Transverse colon (tissue), 4 donors: ENCODE measurements at places on chromosomes 7 and 10.

- H3K36me3 ChIP-seq = no peaks in the 10 kb centered on the region
- H3K4me1 ChIP-seq = no peaks in the 10 kb centered on the region
- no peak overlapping the region for H3K27ac ChIP-seq
- H3K4me3 ChIP-seq = no peak overlapping the region
These were observed 149.4 kb downstream of the WDR37 start for GRCh38 chr10:1205450-1206030.

- H3K36me3 ChIP-seq = no peaks in the 10 kb centered on the region
- no peak overlapping the region for H3K27ac ChIP-seq
- DNase-seq = no peak
- H3K4me1 ChIP-seq = no peaks in the 10 kb centered on the region
These were observed 46.6 kb upstream of the PHYHIPL start for GRCh38 chr10:59129867-59130266.

GRCh38 chr10:73639286-73639685, 2.0 kb downstream of the MYOZ1 start:
- no peaks in the 10 kb centered on the region for H3K36me3 ChIP-seq
- no peak for DNase-seq
- H3K4me1 ChIP-seq = no peaks in the 10 kb centered on the region
- H3K27me3 ChIP-seq = no peaks in the 10 kb centered on the region
- H3K27ac ChIP-seq = no peak overlapping the region

DNA sequence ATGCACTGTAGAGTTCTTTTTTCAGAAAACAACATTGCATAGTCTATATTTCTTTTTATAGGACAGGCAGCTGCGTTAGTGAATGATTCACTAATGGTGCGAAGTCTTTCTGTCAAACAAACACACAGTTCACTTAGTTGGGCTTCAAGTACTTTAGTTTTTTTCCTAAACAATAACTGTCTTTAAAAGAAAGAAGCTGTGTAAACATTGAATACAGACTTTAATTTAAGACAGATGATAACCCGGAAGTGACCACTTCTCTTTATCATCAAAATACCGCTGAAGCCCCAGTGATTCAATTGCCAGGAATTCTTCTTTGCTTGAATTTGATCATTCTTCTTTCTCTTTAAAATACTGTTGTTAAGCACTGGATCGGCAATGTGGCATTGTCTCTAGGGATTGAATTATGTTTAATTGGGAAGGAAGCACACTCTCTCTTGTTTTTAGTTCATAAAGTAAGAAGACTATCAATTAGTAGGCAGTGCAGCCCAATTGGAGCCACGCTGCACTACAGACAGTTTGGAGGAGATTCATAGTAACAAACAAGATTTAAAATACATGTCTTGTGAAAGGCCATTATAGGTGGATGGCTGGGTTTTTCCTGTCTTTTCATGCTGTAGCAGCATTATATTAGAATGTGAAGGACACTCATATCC, 30.4 kb downstream of the CNTNAP2 start:
- H3K27me3 ChIP-seq = no peaks in the 10 kb centered on the region
- no peak for DNase-seq
- no peak overlapping the region for H3K27ac ChIP-seq
- no peak overlapping the region for H3K4me3 ChIP-seq
- no peaks in the 10 kb centered on the region for H3K36me3 ChIP-seq
- H3K4me1 ChIP-seq = no peaks in the 10 kb centered on the region

DNA sequence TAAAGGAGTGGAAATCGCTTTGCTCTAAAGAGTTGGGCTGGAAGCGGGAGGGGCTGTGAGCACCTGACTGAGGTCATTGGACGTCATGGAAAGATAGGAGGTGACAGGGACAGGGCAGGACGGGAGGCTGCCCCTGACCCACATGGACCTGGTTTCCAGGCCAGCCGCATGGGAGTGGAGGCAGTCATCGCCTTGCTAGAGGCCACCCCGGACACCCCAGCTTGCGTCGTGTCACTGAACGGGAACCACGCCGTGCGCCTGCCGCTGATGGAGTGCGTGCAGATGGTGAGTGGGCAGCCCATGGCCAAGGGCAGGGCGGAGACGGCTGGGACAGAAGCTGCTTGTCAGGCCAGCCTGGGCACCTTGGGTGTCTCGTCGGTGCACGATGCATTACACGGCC, 41.8 kb downstream of the PFKP start:
- H3K27me3 ChIP-seq = no peaks in the 10 kb centered on the region
- H3K4me3 ChIP-seq = no peak overlapping the region
- H3K4me1 ChIP-seq = no peaks in the 10 kb centered on the region
- no peaks in the 10 kb centered on the region for H3K36me3 ChIP-seq
- no peak overlapping the region for H3K27ac ChIP-seq

GRCh38 chr7:158414002-158414401, 173.6 kb downstream of the PTPRN2 start:
- H3K4me3 ChIP-seq = no peak overlapping the region
- H3K4me1 ChIP-seq = no peaks in the 10 kb centered on the region
- H3K36me3 ChIP-seq = no peaks in the 10 kb centered on the region
- DNase-seq = no peak
- no peak overlapping the region for H3K27ac ChIP-seq

DNA sequence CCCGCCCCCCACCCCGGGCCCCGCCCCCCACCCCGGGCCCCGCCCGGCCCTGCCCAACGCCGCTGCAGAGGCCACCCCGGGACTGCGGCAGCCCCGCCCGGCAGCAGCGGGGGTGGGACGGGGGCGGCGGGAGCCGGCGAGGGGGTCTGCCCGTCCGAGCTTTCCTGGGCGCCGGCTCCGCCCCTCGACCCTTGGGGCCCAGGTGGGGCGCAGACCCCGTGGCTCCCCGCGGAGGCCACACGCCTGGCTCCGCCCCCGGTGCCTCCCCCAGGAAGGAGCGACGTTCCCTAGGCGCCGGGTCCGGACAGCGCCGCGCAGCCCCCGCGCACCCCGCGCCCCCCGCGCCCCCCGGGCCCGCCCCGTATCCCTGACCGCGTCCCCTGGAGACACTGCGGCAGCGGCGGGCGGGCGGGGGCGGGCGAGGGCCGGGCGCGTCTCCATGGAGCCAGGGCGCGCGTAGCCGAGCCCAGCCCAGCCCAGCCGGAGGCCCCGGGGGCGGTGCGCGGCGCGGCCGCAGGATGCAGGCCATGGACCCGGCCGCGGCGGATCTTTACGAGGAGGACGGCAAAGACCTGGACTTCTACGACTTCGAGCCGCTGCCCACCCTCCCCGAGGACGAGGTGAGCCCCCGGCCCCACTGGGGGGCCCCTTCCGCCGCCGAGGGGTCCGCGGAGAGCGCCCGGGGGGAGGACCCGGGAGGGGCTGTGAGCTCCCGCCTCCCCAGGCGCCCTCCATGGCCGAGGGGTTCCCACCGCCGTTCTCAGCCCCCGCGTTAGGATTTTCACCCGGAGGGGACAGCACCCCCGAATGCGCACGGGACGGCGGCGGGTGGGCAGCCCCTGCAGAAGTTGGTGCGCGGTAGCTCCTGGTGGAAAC, at the start of gene KNDC1:
TSS of gene KNDC1 (plus strand) at position 270 of the 876 bp plus-strand sequence. CDS start at position 519, 249 bp downstream.
- peaks cover 59% of the 10 kb centered on the region for H3K27me3 ChIP-seq
- H3K4me1 ChIP-seq = peaks cover 15% of the 10 kb centered on the region
- H3K4me3 ChIP-seq = peak within 1 kb of the TSS; percentile 58
- no peak for DNase-seq

GRCh38 chr10:100968062-100968736, 1.1 kb upstream of the SEMA4G start:
- no peak overlapping the region for H3K4me3 ChIP-seq
- H3K4me1 ChIP-seq = peaks cover 47% of the 10 kb centered on the region
- H3K36me3 ChIP-seq = peaks cover 3% of the 10 kb centered on the region
- H3K27me3 ChIP-seq = no peaks in the 10 kb centered on the region

GRCh38 chr10:127996586-127996985, 89.7 kb downstream of the PTPRE start:
- DNase-seq = no peak
- H3K4me3 ChIP-seq = no peak overlapping the region
- H3K27ac ChIP-seq = no peak overlapping the region
- no peaks in the 10 kb centered on the region for H3K4me1 ChIP-seq
- no peaks in the 10 kb centered on the region for H3K27me3 ChIP-seq
- no peaks in the 10 kb centered on the region for H3K36me3 ChIP-seq

DNA sequence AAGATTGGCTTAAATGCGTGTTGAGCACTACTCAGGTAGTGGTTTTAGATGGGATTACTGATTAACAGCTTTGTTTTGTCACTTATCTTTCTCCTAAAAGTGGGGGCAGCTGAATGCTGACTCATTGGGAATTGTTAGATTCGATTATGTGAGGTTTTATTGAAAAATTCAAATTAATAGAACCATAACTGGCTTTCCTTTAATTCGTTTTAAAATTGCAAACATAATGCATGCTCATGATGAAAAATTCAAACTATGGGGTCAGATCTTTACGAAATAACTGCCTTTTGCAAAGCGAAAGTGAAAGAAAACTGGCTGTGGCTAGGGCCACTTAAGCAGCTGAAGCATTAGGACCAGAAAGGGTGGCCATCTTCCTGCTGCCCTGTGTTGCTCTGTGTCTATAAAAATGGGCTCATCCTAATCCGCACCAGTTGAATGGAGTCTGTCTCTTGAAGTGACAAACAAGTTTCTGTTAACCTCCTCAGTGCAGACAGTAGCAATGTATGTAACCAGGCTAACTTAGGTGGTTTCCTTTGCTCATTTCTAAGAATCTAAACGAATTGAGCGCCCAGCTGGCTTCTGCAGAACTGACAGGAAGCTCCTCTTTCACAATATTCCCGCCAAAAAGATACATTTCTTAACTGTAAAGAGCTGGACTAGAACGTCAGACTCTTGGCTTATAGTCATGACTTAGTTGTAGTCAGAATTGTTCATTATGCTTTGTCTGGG, 27.8 kb downstream of the DENND10 start:
- peak overlapping the region; percentile 6 for H3K4me3 ChIP-seq
- H3K27me3 ChIP-seq = no peaks in the 10 kb centered on the region
- peaks cover 37% of the 10 kb centered on the region for H3K36me3 ChIP-seq

DNA sequence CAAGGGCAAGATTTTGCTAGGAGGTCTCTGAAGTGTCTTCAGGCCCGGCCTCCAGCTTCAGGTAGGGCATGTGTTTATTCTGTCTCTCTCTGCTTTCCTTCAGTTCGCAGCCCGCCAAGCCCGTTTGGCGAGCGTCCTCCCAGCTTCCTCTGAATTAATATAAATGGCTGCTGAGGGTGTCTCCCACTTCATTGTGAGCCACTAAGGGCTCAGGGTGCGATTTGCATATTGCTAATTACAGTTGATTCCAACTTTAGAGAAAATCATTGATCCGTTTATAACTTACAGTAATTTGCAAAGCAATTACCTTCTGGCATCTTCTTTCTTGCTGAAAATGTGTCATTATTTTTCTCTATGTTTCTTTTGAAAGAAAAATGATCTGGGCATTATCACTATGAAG, 128.3 kb upstream of the SORCS3 start:
- no peak for DNase-seq
- H3K4me3 ChIP-seq = no peak overlapping the region
- no peaks in the 10 kb centered on the region for H3K4me1 ChIP-seq
- no peak overlapping the region for H3K27ac ChIP-seq
- H3K36me3 ChIP-seq = no peaks in the 10 kb centered on the region

- H3K4me3 ChIP-seq = no peak overlapping the region
- H3K4me1 ChIP-seq = no peaks in the 10 kb centered on the region
- no peak overlapping the region for H3K27ac ChIP-seq
- H3K36me3 ChIP-seq = no peaks in the 10 kb centered on the region
These were observed 29.3 kb downstream of the CRHR2 start for GRCh38 chr7:30652698-30653641.

DNA sequence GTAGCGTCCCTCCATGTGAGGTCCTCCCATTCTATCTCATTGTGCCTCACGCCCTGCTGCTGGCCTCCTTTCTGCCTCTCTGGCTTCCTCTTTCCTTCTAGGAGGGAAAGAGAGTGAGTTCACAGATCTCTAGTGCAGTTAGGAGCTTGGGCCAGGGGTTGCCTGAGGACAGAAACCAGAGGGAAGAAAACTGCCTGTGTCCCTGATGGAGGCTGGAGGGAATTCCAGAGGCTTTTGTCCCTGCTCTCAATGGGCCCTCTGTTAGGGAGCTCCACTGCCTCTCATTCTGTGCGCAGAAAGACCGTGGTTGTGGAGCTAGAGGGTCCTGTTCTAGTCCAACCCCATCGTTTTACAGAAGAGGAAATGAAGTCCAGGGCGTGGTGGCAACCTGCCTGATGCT, 4.6 kb downstream of the MARVELD1 start:
- H3K36me3 ChIP-seq = no peaks in the 10 kb centered on the region
- H3K27me3 ChIP-seq = no peaks in the 10 kb centered on the region
- DNase-seq = no peak
- H3K4me3 ChIP-seq = no peak overlapping the region

DNA sequence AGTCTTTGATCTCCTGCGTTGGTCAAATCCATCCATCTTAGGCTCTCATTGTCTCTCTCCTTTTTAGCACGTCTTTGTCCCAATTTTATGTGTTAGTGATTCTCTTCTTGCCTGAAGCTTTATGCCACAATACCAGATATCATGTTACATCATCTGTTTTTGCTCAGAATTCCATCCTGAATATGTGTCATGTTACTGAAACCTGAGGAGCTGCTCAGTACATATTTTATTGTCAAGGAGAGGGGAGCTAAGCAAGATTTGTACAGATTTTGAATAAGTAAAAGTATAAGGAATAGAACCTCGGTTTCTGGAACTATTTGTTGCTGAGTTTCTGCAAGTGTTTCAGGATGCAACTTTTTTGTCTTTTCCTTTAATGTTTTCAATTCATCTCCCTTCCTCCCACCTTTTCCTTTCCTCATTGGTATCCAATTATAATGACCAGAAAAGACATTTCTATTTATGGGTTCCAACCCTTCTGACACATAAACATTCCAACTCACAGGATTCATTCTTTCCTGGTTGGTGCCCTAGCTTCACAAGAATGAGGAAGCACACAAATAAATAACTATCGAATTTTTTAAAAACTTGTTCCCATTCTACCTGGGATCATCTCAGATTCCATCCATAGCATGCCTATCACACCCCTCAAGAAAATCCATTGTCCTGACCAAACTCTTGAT, 291.8 kb downstream of the CRPPA start:
- no peak for DNase-seq
- no peaks in the 10 kb centered on the region for H3K4me1 ChIP-seq
- no peaks in the 10 kb centered on the region for H3K36me3 ChIP-seq
- no peaks in the 10 kb centered on the region for H3K27me3 ChIP-seq
- H3K4me3 ChIP-seq = no peak overlapping the region
- H3K27ac ChIP-seq = no peak overlapping the region

DNA sequence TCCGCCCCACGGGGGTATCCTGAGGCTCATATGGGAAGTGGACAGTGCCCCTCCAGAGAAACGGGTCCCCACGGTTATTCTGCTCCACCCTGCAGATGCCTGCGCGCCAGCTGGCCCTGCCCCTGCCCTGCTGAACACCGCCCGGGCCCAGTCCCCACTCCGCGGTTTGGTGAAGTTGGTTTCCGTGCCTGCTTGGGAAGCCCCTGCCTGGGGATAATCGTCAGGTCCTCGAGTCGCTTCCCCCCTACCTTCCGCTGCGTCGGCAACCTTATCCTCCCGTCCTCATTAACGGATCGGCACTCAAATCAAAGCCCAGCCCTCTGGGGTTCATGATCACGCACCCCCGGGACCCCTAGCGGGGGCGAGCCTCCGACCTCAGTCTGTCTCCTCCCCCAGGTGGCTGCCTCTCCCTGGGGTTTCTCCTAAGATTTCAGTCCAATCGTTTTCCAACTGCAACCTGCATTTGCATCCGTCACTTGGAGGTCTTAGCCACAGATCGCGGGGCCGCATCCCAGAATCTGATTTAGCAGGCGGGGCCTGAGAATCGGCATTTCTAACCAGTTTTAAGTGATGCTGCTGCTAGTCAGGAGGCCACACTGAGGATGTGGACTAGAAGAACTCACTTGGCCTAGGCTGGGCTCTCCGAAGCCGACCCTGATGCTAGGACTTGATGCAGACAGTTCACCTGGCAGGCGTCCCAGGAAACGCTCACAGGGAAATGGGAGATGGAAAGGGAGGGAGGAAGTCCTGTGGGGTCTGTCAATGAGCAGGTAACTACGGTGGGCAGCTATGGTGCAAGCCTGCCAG, 27.6 kb downstream of the WDR86 start:
- peaks cover 28% of the 10 kb centered on the region for H3K27me3 ChIP-seq
- H3K27ac ChIP-seq = no peak overlapping the region
- no peaks in the 10 kb centered on the region for H3K36me3 ChIP-seq
- peaks cover 14% of the 10 kb centered on the region for H3K4me1 ChIP-seq
- peak overlapping the region; percentile 40 for H3K4me3 ChIP-seq
